ENCODE measurements at places on chromosomes 16 and 17.

DNA sequence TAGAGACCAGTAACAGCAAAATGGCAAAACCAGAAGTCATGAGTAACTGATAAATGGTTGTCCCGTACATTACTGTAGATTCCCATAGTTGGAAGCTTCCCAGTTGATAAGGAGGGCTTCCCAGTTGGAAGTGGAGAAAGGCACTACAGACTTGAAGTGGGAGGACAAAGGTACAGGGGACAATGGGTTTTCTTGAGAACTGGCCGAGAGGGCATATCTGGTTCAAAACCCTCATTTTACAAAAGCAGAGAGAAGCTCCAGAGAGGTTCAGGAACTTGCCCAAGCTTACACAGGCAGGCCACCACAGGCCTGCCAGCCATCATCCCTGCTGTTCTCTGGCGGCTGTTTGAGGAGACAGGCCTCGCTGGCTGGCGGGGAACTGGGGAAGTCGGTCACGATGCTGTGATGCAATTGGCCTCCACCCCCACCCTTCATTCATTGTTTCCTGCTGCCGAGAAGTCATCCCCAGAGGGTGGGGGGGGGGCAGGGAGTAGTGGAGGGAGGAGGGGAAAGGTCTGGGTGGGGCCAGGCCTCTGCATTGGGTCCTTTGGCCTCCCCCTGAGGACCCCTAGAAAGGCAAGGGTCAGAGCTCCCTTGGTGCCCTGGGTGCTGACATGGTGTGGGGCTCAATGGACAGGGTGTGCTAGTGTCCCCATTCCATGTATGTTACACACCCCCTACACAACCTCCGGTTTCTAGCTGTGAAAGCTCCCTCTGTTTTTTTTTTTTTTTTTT is 3.0 kb downstream of the UBALD2 start:
- DNase-seq, result no peak

DNA sequence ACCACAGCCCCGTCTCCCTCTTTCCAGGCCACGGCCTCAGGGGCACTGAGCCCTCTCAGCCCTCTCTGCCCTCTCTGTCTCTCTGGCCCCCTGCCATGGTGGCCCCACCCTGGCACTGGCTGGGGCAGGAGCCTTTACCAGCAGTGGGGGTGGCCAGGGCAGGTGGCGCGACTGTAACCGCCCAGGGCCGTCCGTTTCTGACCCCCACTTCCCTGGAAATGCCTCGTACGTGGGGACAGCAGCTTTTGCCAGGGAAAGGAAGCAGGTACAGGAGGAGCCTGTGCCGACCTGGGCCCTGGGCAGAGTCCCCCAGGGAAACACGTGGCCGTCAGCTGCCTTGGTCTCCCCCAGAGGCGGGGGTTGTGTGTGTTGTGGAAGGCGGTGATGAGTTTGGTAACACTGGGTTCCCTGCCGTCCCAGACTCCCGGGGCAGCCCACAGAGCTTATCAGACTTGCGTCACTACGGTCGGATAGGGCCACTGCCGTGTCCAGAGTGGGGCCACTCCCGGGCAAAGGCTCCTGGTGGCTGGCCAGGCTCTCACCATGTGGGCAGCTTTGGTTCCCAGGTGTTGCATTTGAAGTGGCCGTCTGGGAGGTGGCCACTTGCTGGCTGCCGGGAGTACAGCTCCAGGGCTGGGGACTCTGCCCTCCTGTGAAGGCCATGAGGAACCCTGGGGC is 249.3 kb upstream of the CIBAR2 start:
- no peak for DNase-seq

DNA sequence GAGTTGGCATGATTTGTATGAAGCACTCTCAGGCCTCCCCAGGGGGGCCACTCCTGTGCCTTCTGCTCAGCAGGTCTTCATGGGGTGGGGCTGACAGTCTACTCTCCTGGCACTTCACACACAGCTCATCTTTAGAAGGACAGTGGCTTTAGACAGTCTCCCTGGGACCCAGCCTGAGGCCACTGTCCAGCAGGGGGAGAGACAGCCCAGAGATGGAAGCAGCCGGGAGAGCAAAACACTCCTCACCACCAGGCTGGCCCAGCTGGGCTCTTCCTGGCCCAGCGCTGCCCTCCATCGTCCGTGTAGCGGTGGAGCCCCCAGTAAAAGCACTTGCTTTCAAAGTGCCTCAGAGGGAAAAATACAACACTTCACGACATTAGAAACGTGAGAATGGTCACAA is 62.0 kb upstream of the CRHR1 start:
- DNase-seq, result no peak

DNA sequence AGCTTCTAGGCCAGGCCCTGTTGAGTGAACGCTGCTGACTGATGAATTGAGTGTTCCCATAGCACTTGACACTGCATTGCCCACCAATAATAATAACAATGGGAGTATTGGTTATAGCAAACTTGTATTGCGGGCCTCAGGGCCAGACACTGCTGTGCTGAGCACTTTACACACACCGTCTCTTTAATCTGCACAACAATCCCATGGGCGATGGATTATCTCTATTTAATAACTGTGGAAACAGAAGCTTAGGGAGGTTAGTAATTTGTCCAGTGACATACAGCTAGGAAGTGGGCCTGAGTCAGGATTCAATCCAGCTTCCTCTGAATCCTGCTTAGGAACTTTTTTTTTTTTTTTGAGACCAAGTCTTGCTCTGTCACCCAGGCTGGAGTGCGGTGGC is 11.2 kb downstream of the ARHGAP23 start:
- DNase-seq, result no peak

DNA sequence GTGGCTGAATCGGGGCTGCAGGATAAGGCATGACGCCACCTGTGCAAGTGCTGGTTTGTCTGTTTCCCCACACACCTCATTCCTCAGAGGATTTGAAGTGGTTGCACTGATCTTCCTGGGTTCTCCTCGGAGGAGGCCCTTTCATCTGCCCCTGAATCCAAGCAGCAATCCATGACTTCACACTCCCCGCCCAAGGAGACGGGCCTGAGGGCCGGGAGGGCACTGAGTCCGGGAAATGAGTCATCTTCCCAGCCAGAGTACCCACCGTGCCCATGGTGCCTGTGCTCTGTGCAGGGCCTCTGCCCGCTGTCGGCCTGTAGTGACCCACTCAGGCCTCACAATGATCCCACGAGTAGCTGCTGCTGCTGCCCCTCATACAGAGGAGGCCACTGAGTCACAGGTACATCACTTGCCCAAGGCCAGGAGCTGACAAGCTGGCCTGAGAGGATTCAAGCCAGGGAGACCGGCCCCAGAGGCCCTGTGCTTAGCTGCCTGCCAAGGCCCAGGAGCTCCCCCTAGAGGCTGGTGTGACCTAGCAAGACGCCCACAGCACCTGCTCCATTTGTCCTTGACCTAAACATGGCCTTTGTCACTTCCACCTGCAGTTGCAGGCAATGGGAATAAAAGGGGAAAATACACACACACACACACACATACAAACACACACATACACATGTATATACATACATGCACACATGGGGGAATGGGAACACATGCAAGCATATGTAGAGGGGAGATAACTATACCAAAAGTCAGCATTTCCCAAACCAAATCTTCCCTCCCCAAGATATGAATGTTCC is 240.0 kb downstream of the C16orf95 start:
- DNase-seq, result no peak

GRCh38 chr16:12463961-12464360 is 339.7 kb downstream of the CPPED1 start:
- DNase-seq, result no peak

GRCh38 chr16:9929313-9929712 is 252.9 kb downstream of the GRIN2A start:
- no peak for DNase-seq

- no peak for DNase-seq
These were observed at the start of gene KRTAP3-3 for GRCh38 chr17:40993839-40994238. Gene KRTAP3-3 (minus strand): TSS chr17:40994164. CDS start chr17:40994097, 67 bp downstream.

DNA sequence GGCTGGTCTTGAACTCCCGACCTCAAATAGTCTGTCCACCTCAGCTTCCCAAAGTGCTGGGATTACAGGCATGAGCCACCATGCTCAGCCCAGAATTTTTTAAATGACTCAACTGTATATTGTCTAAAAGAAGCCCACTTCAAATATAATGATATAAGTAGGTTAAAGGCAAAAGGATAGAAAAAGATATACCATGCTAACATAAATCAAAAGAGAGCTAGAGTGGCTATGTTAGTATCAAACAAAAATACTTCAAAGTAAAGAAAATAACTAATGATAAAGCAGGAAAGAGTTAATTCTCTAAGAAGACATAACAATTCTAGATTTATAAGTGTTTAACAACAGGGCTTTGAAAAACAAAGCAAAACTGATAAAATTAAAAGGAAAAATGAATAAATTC is 13.3 kb upstream of the MPO start:
- no peak for DNase-seq

DNA sequence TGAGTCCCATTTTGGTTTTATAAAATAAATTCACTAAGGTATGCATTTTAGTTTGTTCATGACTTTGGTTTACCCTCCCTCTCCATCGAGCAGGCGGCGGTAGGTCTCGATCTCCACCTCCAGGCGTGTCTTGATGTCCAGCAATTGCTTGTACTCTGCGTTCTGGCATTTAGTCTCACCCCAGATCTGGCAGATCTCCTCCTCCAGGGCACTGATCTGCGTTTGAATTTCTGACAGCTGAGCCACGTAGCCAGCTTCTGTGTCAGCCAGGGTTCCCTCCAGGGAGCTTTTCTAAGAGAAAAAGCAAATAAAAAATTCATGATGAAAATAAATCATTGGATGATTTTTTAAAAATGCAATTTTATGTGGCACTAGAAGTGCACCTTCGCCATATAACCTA is 4.2 kb downstream of the KRT24 start:
- DNase-seq, result no peak

GRCh38 chr16:54655121-54655590 is 275.5 kb upstream of the IRX5 start:
- no peak for DNase-seq

DNA sequence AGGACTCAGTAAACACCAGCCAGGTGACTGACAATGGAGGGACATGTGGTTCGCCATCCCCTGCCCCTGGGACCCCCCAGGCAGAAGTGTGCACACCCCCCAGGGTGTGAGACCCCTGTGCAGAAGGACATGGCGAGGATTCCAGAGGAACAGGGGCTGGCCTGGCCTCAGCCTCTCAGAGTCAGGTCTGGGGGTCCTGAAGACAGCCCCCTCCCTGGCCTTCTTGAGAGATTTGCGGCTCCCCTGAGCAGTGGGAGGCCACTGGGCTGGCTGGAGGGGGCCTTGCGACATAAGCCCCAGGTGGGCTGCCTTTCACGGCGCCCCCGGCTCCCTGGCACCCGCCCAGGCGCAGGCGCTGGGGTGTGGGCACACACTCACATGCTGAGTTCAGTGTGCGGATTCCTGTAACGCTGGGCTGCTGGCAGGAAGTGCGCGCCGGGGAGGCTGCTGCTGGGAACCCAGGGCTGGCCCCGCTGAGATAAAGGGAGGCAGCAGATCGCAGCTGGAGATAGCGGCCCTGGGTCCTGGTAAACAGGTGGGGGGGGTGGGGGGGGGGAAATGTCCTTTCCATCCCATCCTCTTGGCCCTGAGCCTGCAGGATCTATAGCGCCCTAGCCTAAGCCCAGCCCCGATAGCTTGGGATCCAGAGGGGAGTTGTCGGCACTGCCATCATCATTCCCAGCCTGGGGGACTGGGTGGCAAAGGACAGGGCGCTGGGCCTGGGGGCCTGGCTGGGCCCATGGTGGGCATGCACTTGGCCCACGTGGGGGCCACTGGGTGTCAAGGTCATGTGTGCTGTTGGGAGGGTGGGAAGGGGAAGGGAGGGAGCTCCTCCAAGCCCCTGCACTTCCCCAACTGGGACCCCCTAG is 27.1 kb downstream of the TMEM235 start:
- DNase-seq, result no peak

DNA sequence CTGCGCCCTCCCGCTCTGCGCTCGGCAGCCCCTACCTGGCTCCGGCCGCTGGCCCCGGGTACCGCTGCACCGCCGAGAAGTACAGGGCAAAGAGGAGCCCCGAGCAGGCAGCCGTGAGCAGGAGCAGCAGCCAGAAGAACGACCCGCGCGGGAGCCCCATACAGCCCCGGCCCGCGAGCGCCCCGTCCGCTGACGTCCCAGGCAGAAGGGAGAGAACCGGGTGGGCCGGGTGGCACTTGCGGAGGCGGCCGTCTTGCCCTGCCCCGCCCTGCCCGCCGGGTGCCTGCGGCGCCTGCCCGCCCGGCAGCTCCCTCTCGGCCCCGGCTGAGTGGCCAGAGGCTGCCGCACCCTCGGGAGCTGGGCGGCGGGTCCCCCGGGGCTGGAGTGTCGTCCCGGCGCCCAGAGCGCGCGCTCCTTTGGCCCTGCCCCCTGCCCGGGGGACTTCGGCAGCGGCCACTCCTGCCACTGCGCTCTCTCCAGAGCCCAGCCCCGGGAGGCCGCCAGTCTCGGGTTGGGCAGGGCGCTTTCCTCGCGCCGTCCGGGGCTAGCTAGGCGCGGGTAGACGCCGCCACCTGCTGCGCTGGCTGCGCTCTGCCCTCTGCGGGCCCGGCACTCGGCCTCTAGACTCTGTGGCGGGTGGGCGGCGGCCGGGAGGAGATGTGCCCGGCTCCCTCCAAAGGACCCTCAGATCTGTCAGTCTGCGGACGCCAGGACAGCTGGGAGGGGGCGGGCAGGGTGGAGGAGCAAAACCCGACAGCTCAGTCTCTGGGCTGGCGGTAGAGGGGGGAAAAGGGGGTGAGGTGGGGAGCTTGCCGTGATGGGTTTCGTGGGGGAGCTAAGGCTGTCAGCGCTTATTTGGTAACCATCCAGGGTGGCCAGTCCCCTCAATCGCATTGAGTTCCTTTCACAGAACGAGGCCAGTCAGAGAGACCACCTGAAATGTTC is at the start of gene ST6GALNAC2:
ST6GALNAC2 (minus strand) TSS at position 212 of the 945 bp plus-strand sequence; CDS start at position 160, 52 bp downstream.
- no peak for DNase-seq

- DNase-seq, result no peak
These were observed 95.7 kb upstream of the SOX9 start for GRCh38 chr17:72025113-72025512.

DNA sequence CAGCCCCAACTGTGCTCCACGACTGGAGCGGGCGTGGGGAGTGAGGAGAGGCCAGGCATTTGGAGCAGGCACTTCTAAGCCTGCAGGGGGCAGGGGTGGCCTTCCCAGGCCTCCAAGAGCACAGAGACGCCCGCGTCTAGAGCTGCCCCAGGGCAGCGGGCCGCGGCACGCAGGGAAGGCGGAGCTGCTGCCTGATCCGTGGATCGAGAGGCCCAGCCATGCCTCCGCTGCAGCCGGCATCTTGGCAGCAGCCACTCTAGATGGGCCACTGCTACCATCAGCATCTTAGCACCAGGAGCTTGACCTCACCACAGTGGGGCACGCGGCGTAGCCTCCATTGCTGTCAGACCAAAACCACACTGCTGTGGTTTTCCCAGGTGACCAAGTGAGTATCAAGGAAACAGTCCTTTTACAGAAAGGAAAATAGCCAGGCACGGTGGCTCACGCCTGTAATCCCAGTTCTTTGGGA is 20.4 kb upstream of the WDR45B start:
- no peak for DNase-seq

- no peak for DNase-seq
These were observed 27.4 kb downstream of the MYH11 start for GRCh38 chr16:15829460-15829859.

DNA sequence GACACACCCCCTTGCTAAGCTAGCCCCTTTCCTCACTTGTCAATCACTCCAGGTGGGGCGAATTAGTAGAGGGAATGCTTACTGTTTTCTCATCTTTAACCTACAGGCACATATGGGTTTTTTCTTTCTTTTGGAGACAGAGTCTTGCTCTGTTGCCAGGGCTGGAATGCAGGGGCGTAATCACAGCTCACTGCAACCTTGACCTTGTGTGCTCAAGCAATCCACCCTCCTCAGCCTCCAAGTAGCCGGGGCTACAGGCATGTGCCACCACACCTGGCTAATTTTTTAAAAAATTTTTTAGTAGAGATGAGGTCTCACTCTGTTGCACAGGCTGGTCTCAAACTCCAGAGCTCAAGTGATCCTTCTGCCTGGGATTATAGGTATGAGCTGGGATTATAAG is 38.7 kb upstream of the RHBDL3 start:
- DNase-seq, result no peak

- DNase-seq, result no peak
These were observed 2.4 kb downstream of the RHBDF2 start for GRCh38 chr17:76498876-76499251.
